Liver (tissue), 10 donors: ENCODE measurements at places on chromosomes 5 and 9. TPM values are rescaled to one million over a fixed set of nuclear protein-coding genes. Genes with fewer than 3 reads are reported as not detected.

GRCh38 chr5:95043234-95043633 is 241.7 kb downstream of the MCTP1 start:
- no peak for DNase-seq
- no peak overlapping the region for H3K27ac ChIP-seq
- H3K4me3 ChIP-seq: no peak overlapping the region
- H3K27me3 ChIP-seq: peaks cover 4% of the 10 kb centered on the region
- H3K36me3 ChIP-seq: no peaks in the 10 kb centered on the region
- no peaks in the 10 kb centered on the region for H3K4me1 ChIP-seq

The OR1Q1 gene
- not detected for total RNA-seq

GRCh38 chr5:127988146-127988760 is 95.3 kb upstream of the SLC12A2 start:
- no peak for DNase-seq
- no peaks in the 10 kb centered on the region for H3K27me3 ChIP-seq
- H3K27ac ChIP-seq: no peak overlapping the region
- no peaks in the 10 kb centered on the region for H3K36me3 ChIP-seq
- no peak overlapping the region for H3K4me3 ChIP-seq
- no peaks in the 10 kb centered on the region for H3K4me1 ChIP-seq

The MATR3 gene
- total RNA-seq: 111 TPM

GRCh38 chr9:76573905-76574760 is 115.2 kb downstream of the GCNT1 start:
- no peaks in the 10 kb centered on the region for H3K4me1 ChIP-seq
- no peak overlapping the region for H3K4me3 ChIP-seq
- no peaks in the 10 kb centered on the region for H3K27me3 ChIP-seq
- H3K27ac ChIP-seq: no peak overlapping the region
- DNase-seq: no peak

DNA sequence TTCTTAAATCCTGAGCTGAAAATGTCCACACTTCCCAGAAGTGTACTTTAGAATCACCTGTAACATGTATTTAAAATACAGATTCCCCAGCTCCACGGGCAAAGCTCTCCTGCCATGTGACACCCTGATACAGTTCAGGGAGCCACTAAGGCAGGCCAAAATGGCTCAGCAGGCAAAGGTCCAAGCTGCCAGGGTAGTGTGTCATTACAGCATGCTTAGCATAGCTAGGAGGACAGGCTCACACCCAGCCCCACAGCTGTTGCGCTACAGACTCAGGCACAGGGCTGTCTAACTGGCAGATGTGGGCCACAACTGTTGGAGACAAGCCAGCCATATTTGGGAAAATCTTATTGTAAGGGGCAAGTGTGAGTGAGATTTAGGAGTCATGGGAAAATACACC is 73.0 kb downstream of the C9orf85 start:
- H3K27me3 ChIP-seq: no peaks in the 10 kb centered on the region
- no peak overlapping the region for H3K4me3 ChIP-seq
- H3K27ac ChIP-seq: no peak overlapping the region
- no peaks in the 10 kb centered on the region for H3K36me3 ChIP-seq

DNA sequence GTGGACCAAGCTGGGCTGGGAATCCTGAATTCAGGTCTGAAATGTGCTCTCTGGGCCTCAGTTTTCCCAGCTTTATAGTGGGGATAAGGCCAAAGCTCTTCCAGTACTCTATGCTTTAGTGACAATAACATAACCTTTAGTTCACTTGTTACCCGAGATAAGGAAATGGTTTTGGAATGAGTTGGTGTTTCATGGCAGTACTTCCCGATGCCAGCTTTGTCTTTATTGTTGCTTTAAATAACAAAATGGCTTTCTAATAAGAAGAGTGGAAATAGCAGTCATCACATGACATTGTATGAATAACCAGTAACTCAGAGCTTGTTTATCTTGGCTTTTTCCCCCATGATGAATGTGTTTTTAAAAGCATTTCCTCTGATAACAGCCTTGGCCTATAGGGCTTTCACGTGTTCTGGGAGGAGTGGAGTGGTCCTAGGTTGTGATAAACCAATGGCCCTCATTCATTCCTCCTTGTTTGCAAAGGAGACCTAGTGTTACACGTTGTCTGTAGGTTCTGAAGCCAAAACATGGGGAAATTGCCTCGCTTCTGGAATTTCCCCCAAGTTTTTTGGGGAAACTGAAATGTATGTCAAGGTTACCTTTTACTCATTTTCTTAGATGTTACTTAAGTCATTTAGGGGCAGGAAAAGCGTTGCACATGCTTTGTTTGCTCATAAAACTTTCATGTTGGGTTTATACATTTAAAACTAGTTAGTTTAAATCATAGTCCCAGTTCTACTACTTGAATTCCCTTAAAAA is 53.7 kb downstream of the ZNF618 start:
- H3K27me3 ChIP-seq: no peaks in the 10 kb centered on the region
- no peak overlapping the region for H3K4me3 ChIP-seq
- peaks cover 6% of the 10 kb centered on the region for H3K4me1 ChIP-seq
- no peak for DNase-seq
